Activated CD4-positive, alpha-beta T cell treated with anti-CD3 and anti-CD28 coated beads for 24 hours (primary cell): ENCODE measurements at places on chromosomes 1 and 21.

DNA sequence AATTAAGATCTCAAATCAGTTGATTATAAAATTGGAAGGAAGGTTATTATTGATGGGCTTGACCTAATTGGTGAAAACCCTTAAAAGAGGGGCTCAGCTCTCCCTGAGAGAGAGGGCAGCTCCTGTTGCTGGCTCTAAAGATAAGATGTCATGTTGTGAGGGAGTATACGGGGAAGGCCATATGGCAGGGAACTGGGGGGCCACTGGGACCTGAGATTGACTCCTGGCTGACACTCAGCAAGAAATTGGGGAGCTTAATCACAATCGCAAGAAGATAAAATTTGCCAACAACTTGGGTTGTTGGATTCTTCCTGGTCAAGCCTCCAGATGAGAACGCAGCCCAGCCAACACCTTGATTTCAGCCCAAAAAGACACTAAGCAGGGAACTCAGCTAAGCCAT, 69.7 kb upstream of the KCNJ6 start:
- DNase-seq: no peak

DNA sequence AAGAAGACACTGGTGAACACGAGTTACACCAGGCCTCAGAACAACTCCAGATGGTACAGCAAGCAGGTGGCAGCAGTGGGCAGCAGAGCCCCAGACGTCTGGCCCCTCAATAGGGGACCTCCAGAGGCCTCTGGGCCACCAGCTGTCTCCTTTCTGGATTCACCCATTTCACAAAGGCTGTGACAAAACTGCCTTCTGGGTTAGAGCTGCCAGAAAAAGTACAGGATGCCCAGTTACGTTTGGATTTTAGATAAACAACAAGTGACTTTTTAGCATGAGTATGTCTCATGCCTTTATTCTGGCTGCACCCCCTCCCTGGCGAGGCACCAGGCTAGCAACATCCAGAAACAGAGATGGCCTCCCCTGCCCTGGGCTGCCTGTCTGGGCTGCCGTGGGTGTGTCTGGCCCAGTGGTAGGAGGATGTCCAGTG, 30.1 kb downstream of the ITPKB start:
- DNase-seq: no peak

DNA sequence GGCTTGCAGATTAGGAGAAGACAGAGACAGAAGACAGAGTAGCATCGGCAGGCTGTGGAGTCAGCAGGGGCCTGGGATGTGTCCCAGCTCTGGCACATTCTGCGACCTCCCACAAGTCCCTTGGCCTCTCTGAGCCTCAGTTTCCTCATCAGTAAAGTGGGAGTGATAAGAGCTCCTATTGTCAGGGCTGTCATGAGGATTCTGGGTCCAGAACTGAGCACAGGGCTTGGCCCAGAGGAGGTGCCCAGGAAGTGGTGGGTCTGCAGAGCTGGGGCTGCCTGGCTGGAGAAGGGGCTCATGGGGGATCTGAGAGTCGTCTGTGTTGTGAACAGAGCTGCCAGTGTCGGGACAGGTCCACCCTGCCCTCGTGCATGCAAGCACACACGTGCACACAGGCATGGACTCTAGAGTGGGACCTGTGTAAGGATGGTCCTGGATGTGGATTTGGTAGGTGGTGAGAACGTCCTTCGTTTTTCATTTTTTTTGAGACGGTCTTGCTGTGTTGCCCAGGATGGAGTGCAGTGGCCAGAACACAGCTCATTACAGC, 262.9 kb downstream of the PTPRU start:
- DNase-seq: no peak

- no peak for DNase-seq
Observed at GRCh38 chr1:179857009-179857408, 20.6 kb downstream of the TOR1AIP2 start.

DNA sequence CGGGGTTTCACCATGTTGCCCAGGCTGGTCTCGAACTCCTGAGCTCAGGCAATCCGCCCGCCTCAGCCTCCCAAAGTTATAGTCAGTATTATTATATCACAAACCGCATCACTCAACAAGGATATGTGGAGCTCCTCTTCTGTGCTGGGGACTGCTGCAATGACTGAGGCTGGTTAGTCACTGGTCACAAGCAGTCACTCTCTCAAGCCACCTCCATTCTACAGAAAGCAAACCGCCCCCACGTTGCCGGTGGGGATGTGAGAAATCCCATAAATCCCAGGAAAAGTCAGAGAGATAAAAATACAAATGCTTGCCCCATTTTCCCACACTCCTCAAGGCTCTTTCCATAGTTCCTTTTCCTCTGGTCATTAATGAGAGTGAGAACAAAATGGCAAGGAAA, 155.7 kb downstream of the ADSS2 start:
- DNase-seq: no peak

- no peak for DNase-seq
Observed at GRCh38 chr1:221567859-221568507, 173.9 kb downstream of the DUSP10 start.

- DNase-seq: no peak
Observed at GRCh38 chr1:21497466-21498061, 11.7 kb upstream of the ALPL start.

GRCh38 chr1:202694314-202694713, 15.9 kb downstream of the SYT2 start:
- DNase-seq: no peak

DNA sequence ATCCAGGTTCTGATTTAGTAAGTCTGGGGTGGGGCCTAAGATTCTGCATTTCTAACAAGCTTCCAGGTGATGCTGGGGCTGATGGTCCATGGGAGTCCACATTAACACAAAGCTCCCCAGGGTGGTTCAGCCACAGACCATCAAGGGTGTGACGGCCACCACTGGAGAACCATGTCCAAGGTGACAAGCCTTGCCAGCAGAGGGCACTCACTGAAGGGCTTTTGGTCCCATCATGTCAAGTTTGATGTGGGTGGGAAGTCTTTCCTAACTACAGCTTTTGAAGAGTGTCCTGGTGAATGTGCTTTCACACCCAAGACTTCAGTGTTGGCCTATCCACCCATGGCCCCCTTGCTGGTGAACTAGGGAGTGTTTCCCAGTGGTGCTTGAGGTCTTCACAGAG, 67.1 kb downstream of the UBE2T start:
- peak; percentile 7 for DNase-seq

- no peak for DNase-seq
Observed at GRCh38 chr21:43312011-43312410, 114.9 kb downstream of the SIK1 start.

DNA sequence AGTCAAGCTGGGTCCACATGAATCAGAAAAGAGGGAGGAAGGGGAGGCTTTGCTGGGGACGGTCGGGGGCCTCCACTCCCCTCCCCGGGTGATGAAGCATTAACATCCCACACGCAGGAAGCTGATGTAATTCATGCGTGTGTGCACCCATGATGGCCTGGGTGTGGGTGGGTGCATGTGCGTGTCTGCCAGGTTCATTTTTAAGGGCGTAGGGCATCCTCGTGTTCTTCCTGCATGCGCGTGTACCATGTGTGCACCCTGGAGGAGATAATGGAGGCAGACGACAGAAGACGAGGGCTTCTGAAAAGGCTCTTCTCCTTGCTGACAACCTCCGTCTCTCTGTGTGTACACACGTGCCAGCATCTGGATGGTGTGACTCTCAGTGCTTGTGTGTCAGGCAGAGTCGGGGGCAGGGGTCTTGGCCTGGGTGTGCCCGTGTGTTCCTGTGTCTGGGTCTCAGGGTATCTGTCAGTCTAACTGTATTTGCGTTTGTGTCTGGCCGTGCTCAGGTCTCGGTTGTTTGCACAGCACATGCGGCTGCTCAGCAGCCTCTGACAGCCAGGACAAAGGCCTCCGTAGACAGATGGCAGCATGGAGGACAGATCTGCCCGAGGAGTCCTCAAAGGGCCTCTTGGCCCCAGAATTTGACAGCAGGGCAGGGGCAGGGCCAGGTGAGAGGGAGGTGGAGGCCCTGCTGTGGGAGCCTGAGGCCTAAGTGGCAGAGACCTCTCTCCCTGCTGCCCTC, 2.4 kb downstream of the RAP1GAP start:
- DNase-seq: no peak

DNA sequence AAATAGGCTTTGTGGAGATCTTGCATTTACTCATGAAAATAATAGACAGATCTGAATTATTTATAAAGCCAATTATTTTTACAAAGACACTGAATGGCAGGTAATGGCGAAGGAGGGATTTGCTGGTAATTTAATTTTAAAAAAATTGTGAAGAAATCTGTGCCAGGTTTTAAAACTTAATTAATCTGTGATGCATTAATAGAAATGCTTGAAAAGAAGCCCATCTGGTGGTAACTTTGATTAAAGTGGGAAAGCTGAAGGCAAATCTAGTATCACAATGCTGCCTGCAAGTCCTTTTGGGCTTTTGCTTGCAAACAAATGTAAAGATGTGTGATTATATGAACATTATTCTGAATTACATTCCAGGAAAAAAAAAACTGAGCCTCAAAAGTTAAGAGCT, 433.2 kb upstream of the DEPDC1 start:
- DNase-seq: no peak

DNA sequence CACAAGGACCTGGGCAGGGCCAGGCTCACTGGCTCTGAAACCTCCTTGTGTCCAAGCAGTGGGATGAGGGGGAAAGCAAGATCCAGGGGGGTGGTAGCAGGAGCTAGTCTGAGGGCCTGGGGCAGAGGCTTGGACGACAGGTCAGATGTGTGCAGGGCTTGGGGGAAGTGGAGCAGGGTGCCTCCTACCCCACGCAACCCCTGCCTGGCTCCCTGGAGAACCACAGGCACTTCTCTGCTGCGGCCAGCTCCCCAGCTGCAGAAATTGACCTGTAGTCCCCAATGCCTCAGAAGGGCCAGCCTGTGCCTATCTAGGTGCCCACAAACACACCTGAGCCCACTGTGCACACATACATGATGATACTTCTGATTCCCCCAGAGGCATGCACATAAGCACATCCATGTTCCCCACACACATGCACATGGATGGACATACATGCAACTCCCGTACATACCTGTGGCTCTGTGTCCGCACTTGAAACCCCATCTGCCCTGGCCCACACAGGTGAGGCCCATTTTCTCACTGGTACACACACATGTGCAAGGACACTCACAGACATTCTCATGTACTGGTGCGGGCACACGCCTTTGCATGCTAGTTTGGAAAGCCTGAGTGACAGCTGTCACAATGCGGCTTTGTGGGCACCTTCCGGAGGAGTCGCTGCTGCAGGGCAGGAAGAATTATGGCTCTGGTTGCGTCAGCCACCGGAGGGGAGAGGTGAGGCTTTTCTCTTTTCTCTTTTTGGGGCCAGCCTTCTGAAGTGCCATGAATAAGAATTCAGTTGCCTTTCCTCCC, 247.2 kb upstream of the CSF3R start:
- no peak for DNase-seq

- DNase-seq: no peak
Observed at GRCh38 chr1:35220976-35221375, 28.0 kb upstream of the SFPQ start.

DNA sequence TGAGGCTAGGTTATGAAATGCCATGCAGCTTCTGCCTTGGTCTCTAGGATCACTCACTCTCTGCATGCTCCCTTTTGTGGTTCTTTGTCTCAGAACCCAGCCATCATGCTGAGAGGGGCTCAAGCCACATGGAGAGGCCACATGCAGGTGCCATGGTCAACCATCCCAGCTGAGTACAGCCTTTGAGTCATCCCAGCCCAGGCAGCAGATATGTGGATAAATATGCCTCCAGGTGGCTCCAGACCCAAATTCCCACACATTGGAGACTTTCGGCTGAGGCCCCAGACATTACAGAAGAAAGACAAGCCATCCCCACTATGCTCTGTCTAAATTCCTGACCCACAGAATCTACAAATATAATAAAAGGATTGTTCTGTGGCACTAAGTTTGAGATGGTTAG, 102.0 kb downstream of the LHX9 start:
- no peak for DNase-seq

- no peak for DNase-seq
Observed at GRCh38 chr1:158943059-158943458, 11.7 kb downstream of the PYHIN1 start.

DNA sequence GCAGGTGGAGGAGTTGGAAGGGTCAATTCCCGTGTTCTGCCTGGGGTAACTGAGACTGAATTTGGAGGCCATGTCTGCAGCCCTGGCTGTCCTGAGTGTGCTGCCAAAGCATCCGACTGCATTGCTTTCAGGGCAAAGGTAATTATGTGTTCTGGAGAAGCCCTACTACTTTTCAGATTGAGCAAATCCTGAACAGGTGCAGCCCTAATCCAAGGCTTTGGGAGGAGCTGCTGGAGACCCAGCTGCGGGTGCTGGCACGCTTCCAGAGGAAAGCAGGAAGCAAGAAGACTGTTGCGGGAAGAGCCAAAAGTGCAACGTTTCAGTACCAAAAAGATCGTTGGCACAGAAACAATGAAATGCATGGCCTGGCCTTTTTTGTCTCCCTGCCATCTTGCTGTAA, 73.7 kb upstream of the NRIP1 start:
- DNase-seq: no peak

DNA sequence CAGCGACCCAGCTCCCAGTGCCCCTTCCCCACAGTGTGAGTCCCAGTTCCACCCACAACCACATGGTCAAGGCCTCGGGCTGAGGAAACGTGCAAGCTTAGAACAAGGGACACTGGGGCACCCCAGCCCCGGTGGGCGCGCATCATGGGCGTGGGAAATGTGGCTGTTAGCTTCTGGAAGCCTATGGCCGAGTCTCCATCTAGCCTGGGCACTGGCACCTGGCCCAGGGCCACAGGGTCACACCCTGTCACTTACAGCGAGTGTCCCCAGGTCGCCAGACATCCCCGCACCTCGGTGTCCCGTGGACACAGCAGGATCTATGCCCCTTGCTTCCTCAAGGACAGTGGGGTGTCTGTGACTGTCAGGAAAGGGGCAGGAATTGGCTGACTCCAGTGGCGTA, 37.0 kb upstream of the COL6A1 start:
- no peak for DNase-seq

DNA sequence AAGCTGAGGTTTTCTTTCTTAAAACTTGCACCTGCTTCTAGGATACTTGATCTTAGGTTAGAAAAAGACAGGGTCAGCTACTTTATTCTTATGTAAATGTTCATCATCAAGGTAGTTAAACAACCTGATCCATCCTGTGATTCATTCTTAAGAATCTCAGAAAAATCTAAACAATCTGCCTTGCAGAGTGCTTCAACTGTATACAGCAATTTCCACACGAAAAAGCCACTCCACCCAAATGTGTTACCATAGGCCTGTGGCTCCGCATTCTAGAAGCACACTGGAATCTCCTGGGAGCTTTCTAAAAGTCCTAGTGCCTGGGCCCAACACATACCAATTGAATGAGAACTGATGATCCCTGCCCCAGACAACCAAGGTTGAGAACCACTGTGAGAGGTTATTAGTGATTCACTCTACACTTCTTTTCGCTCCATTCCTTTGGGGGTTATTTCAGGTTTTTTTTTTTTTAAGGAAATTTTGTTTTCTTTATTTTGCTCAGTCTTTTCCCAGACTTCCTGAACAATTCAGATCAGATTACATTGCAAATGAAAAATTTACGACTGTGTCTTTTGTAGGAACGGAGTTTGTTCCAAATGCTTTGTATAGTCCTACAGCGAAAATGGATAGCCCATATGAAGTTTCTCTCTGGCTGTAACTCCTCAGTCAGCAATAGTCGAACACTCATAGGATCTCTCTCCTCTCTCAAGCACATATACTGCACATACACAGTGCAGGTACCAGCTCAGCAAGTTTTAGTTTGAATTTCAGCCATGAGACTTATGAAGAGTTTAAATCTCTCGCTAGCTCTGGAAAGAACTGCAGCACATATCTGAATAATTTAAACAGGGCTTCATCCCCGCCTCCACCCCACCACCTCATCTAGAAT, 16.1 kb downstream of the SMYD2 start:
- DNase-seq: no peak
